ENCODE measurements at places on chromosomes 2 and 18.

DNA sequence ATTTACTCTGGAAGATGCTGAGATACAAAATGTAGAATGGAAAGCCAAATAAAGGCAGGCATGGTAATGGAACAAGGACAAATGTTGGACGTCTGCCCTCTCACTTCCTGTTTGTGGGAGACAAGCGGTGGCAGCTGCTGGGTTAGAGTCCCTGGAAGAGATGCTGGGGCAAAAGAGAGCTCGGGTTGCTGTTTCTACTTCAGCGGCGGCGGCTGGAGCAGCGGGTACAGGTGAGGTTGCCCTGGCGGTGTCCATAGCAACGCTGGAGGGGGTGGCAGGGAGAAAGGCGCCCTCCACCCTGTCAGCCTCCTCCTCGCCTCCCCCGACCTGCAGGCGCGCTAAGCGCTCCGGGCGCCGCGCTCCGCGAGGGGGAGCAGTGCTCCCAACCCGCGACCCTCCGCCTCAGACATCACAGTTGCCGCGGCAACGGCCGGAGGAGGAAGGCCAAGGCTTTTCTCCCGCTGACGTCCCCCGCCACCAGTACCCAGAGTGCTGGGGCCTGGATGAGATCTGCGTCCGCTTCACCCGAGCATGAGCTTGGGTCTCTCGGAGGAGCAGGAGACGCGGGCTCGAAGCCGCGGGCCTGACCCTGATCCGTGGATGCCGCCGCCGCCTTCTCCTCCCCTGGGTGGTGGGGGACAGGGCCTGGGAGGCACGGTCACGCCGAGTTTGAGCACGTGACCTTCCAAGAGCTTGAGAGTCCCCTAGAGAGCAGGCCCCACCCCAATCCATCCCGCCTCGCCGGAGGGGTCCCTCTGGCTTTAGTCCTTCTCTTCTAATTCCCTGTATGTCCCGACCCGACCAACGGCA lies 65.6 kb downstream of the NOL4 start:
- DNase-seq = peak; percentile 7

GRCh38 chr18:2627821-2628276 lies 27.7 kb upstream of the SMCHD1 start:
- DNase-seq = peak; percentile 15

- no peak for DNase-seq
Measured at GRCh38 chr2:28273751-28274150, 118.9 kb upstream of the FOSL2 start.

DNA sequence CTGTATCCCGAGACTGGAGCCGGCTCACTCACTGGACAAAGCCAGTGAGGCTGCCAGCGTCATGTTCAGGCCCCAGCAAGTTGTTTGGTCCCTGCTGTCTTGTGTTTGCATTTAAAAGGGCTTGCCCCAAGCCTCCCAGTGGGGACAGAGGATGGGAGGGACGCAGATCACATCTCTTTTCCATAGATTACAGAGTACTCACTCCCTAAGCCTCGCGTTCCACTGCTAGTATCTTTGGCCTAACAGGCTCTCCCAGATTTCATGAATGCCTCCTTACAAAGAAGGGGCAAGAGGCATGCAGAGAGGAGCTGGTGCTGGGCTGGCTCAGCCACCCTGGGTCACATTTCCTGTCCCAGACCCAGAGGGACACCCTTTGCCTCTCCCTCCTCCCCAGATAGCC lies 59.1 kb downstream of the CMPK2 start:
- DNase-seq = no peak

DNA sequence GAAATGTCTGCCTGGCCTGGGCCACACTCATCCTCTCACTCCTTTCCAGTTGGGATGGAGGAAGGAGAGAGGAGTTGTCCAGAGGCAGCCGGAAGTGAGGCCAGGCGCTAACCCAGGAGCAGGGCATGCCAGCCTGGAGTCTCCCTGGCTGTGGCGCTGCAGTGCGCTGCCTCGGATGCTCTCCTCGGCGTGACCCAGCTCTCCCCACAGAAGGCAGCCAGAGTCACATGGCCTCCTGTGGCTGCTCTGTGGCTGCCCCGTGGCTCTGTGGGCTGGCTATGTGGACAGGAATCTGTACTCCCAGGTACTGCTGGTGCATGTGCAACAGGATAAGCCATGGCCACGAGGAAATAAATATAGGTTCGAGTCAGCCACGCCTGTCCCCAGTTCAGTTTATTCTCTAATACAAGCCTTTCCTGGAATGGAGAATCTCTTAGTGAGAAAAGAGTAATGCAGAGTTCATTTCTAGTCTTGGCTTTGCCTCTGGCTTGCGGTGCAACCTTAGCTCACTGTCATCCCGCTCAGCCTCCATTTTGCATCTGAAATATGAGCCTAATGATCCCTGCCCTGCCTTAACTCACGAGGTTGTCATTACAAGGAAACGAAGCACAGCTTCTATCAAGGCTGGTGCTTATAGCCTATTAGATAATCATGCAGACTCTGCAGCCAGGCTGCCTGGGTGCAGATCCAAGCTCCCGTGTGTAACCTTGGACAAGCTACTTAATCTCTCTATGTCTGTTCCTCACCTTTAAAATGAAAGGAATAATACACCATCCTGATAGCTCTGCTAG lies 106.3 kb downstream of the ANTXR1 start:
- no peak for DNase-seq

DNA sequence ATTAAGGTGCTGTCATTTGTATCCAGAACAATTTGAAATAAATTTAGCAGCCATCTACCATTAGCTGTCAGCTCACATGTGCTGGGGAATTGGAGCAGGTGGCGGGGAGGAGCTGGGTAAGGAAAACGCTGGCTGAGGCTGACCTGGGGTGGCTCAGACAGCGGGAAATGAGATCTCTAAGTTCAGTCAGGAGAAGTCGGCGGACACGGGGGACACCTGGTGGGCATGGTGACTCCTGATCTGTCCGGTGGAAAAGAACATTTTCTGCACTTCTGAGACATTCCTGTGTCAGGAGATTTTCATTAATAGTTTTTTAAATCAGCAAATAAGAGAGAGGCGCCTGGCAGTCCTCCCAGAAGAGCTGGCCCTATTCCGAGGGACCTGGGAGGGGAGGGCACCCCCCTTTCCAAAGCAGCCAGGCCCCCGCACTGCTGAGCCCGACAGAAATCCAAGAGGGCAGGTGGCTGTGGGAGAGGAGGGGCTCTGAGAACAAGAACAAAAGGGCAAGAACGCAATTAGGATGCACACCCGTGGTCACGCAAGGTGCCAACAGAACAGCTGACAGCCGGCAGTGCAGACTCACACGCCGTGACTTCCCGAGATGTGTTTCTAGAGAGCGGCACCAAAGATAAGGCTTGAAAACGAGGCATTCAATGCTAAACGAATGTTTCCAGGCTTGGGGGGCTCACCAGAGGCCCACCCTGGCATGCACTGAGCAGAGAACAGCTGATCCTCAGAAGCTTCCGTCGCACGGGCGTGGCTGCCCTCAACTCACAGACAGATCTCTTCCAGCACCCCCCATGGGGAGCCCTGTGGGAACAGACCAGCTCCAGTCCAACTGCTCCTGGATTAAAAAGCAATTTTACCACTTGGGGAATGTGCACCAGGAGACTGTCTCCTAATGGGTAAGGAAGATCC lies 26.4 kb downstream of the SLC66A2 start:
- no peak for DNase-seq

DNA sequence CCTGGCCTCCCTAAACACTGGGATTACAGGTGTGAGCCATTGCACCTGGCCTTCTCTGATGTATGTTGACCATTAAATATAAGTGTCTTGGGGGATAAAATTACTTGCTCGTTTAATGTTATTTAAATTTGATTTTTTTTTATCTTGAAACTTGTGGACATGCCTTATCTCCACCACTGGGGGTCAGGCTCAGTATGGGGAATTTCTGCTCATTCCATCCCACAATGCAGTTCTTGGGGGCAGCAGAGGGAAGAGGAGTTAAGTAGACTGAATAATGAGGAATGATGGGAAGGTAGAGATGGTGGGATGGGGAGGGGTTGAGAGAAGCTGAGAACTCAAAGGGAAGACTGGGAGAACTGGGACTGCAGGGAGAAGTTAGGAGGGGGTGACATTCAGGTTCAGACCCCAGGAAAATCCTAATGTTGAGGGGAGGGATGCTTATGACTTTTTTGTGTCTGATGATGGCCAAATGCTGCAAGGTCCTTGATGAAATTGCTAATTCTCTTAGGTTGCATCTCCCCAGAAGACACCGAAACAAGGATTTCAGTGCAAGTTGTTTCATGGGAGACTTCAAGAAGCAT lies 174.2 kb downstream of the MIB1 start:
- DNase-seq = peak; percentile 61

DNA sequence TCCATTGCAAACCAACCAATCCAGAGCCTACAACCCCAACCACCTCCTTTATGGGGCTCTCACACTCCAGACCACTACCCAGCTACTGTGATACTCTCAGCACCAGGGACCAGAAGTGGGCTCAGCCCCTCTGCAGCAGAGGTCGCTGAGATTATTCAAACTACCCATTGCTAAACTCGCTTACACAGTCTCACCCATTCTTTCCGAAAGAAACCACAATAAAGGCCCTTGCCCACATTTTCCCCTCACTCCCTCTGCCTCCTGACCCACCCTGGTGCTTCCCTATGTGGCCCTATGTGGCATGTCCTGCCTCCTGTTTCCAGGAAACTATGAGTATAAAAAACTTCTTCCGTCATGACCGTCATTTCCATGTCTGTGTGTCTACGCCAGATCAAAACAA lies 10.7 kb downstream of the TEX51 start:
- DNase-seq = no peak

DNA sequence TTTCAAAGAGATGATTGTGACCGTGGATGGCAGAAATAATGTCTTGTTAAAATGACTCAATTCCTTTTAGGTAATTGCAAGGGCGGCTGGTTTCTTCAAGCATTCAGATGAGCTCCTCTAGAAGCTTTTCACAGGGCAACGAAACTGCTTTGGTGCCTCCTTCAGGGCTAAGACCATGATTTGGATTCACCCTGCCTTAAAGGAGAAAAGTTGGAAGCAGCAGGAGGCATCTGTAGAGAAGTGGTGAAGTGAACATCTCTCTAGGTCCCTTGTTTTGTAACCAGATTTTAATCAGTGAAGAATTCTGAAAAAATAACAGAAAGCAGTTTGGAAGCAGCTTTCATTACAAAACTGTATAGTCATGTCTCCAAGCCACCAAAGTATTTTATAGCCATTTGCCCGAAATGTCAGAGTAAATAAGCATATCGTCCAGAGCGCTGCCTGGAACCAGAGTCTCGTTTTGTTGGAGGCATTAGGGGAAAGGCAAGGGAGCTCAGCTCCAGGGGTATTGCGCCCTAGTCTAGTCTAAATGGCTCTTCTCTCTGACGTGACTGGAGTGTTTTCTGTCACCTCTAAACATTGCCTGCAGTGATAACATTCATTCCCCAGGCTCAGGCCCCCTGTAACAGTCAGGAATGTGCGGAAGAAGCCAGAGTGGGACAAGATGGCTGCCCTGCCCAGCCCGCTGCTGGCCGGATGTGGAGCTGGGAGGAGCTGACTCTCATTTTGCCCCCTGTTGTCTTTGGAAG lies 57.8 kb upstream of the ITGB6 start:
- no peak for DNase-seq

- peak; percentile 33 for DNase-seq
Measured at GRCh38 chr2:237998530-237998929, 31.7 kb downstream of the UBE2F start.

GRCh38 chr2:16621316-16621715 lies 44.3 kb downstream of the CYRIA start:
- no peak for DNase-seq

DNA sequence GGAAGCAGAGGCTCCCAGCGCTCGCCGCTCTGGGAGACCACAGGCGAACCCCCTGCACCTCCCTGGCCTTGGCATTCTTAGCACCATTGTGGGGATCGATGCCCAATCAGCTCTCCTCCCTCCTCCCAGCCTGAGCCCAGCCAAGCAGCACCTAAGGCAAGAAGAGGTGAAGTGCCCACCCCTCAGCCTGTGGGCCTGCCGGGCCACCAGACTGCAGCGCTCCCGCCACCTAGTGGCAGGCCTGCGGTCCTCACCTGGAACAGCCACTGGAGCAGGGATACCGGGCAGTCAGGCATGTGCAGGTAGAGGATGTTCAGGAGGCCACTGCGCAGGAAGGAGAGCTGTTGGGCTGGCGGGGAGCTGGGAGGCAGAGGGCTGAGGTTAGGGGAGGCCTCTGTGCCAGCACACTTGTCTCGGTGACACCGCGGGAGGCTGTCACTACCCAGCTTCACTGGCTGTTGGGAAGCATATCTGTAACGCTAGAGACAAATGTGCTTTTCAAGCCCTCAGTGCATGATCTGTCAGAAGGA lies 35.2 kb downstream of the FAM178B start:
- DNase-seq = peak; percentile 75

DNA sequence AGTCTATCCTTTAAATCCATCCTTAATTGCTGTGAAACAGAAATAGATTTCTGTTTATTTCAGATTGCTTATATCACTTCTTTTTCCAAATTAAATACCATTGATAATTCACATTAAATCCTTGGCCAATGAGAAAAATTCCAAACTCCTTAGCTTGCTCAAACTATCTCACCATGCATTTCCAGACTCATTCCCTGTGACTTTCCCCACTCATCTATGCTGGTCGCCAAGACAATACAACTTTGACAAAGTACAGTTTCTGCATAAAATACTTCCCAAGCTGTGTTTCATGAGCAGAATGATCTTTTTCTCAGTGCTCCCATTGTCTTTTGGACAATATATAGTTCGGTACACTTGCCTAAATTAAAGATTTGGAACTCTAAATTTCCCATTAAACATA lies 575.6 kb downstream of the CPS1 start:
- no peak for DNase-seq

GRCh38 chr18:56391931-56392590 lies 246.3 kb downstream of the TXNL1 start:
- no peak for DNase-seq

DNA sequence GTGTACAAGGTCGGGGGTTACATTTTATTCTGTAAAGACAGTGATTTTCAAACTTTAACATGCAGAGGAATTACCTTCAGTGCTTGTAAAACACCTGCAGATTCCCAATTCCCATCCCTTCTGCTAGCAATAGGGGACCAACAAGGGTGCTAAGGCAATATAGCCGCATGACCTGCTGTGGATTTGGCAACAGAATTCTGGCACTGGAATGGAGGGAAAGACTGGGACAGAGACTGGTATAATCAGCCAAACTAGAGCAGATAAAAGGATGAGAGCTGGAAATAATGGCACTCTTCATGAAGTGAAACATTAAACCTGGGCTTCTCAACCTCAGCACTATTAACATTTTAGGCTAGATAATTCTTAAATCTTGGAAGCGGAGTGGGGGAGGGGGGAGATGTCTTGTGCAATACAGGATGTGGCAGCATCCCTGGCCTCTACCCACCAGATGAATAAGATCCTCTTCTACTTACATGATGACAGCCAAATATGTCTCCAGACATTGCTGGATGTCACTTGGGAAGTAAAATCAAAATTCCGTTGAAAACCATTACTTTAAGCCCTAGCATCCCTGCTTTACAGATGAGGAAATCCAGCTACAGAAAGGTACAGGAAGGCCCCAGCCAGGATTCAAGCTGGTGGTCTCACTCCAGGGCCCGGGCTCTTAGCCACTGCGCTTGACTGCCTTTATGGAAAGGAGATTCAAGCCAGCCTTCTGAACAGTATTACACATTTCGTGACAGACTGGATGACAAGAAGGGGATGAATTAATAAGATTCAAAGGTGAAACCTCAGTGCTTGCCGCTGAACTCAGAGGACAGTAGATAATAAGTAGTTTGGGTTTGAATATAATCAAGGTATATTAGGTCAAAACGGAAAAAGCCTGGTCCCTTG lies 1.7 kb downstream of the EVA1A start:
- DNase-seq = no peak

- DNase-seq = no peak
Measured at GRCh38 chr2:118565786-118566540, 281.5 kb downstream of the EN1 start.

Measured in adipocyte (in vitro differentiated cells).